Activated B cell treated with CpG ODN at 0.5 μM for 24 hours (primary cell): ENCODE measurements at places on chromosomes 5 and 9.

DNA sequence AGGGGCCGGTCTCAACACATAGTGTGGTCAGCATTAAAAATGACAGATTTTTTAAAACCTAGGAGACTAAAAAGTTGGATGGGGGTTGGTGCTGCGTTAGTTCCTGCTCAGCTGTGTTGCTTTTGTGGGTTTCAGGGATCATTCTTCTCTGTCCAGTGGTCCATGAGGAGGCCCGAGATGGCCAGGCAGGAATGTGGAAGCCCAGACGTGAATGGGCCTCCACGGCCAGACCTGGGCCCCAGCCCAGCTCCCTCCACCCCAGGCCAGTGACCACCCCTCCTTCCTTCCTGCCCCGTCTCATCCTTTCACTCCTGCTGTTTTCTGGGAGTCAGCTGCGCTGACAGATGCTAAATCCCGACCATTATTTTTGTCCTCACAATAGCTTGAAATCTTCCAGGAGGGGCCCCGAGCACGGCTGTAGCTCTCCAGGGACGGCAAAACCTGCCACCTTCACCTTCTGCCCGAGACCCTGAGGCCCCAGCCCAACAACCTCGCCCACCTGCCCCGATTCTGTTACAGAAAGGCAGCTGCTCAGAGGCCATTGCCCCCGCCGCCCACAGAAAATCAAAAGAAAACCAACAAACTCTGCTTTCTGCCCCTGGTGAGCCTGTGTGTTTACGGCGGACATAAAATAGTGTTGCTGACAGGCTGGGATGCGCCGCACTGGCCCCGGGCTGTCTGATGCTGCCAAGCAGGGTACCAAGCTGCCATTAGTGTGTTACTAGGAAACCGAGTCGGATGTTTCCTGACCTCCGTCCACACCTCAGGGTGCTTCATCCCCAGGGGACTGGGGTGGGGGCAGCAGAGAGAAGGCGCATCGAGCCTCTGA is 83.7 kb upstream of the SARDH start:
- DNase-seq = no peak

DNA sequence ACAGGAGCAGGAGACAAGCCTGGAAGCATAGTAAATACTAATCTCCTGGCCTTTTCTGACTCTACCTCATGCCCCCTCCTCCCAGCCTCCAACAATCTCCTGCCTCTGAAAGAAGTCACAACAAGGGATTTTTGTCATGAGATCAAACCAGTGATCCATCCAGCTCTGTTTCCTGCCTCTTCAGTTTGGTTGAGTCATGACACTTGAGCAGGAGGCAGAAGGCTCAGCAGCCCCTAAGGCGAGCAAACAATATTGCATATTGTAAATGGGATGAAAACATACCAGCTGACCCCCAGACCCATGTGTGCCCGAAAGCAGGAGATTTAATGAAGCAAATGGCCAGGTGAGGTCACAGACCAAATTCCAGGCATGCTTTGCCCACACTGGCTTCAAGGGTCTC is 272.8 kb downstream of the GAS1 start:
- DNase-seq = no peak

- no peak for DNase-seq
These were observed 140.8 kb upstream of the LMX1B start for GRCh38 chr9:126472948-126473298.

GRCh38 chr5:180785794-180786221 is 16.8 kb downstream of the MGAT1 start:
- DNase-seq = no peak

- DNase-seq = no peak
These were observed 897 bp upstream of the HSPB3 start for GRCh38 chr5:54454602-54455001.

DNA sequence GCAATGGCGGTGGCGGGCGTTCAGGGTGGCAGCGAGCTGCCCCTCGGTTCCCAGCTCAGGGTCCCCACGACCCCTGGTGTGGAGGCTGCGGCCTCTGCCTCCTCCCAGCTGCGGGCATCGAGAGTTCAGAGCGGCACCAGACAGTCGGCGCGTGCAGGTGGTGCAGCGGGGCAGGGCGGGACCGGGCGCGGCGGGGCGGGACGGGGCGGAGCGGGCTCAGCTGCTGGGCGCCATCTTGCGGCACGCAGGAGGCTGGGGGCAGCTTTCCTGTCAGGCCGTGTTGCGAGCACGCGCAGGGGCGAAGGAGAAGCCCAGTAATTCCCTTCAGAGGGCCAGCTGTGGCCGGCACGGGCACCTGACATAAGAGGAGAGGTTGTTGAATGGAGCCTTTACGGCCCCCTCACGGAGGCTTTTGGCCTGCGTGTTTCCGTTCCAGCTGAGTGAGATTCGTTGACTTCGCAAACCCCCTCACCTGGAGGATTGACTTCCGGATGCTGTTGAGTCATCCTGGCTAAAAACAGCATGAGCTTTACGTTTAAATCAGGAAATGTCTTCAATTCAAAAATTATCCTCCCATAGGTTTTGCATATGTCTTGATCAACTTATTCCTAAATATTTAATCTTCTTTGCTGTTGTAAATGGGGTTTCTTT is 587 bp downstream of the C5orf47 start:
- DNase-seq = no peak

DNA sequence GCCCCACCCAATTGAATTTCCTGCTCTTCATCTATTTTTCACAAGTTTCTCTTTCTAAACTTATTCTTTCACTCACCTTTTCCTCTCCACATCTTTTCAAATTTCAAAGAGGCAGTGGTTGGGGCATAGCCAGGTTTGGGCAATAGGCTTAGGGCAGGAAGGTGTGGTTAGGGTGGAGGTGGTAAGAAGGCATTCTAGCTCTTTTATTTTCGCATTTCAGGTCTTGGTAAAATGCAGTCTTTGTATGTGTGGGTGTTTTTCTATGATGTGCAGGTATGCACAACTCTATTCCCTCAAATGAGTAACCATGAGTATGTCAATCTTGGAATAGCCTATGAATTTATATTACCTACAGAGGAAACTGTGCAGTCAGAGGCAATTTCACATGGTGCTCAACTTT is 129.8 kb upstream of the IFNE start:
- no peak for DNase-seq

DNA sequence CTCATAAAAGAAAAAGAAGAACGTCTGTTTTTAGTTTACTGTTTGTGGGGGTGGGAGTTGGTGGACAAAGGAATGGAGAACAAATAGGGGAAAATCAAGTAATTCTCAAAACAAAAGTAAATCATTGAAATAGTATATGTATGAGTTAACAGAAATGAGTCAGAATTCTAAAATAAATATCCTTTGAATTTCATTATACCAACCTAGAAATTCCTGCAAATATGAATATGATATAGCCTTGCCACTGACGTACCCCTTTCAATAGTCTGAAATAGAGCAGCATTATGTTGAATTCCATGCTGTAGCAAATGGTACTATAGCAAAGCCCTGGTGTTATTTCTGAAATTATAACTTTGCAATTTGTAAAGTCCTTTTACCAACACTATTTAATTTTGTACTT is 29.6 kb upstream of the DTWD2 start:
- DNase-seq = no peak

- no peak for DNase-seq
These were observed 112.0 kb downstream of the RXRA start for GRCh38 chr9:134438195-134438788.

DNA sequence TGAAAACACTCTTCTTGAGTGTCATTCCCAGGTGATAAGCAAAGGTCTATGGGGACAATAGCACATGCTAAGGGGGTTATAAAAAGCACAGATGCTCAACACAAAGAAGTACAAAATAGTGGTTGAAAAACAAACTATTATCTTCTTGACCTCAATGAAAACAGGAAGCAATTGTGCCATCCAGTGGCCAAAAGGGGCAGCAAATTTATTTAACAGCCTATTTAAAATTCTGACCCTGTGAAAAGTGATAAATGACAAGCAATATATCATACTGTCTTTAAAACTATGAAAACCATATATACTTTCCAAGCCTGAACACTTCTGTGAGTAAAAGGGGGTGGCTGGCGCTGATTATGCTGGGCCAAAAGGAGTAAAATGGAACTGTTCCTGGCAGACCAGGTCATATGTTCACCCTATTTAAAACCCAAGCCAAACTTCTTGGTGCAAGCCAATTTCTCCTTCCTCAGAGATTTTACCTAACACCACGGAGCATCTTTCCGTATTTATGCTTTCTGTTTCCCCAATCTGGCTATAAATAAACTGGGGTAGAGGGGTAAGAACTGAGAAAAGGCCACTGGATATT is 29.7 kb downstream of the TEX10 start:
- DNase-seq = no peak

GRCh38 chr5:140114341-140115185 is 654 bp downstream of the PURA start:
- DNase-seq = peak; percentile 49

GRCh38 chr9:85524531-85524930 is 217.2 kb downstream of the AGTPBP1 start:
- DNase-seq = no peak

GRCh38 chr9:21674894-21675293 is 127.5 kb upstream of the MTAP start:
- no peak for DNase-seq

DNA sequence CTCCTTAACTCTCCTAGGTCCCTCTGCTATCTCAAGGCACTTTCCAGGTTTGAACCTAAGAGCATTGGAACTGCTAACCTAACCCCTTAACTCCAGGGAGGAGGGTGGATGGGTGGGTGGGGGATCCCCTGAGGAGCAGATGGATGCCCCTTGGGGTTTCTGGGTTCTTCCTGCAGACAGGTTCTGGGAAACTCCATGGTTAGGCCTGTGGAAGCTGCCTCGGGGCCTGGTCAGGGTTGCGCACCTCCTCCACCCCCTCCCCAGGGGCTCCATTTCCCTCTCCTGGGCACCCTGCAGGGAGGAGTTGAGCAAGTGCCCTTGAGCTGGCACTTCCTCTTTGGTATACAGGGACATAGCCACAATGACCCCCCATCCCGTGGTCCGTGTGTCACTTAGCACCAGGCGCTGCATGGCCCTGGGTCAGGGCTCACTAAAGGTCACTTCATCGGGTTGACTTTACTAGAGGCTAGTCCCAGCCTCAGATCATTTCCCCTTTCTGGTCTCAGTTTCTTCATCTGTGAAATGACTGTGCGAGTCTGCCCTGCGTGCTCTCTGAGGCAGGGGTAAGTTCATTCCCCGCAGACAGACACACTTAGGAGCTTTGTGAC is 16.0 kb downstream of the CXXC5 start:
- peak; percentile 54 for DNase-seq

GRCh38 chr5:116578676-116579075 is 4.1 kb upstream of the SEMA6A start:
- no peak for DNase-seq

GRCh38 chr5:159616952-159617351 is 286.7 kb upstream of the IL12B start:
- DNase-seq = no peak

DNA sequence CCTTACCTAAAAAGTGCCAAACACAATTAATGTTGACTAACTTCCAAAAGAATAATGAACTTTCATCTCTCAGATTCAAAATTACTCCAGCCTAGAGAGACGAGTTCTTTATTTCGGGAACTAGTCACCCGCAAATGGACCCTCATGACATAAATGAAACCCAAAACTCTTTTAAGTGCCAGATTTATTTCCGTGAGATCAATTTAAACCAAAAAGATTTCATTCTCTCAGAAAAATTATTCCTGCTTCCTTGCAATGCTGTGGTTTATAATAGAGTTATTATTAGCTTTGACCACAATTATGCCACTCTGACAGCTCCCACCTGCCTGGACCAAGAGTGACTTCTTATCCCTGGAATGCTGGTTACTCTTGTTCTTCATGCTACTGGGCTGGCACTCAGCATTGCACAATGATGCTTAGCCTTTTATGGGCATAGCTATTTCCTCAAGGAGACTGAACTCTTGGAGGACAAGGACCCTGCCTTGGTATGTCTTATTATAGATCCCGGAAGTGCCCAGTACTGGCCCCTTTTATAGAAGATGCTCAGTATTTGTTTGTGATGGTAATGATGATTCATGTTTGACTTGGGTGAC is 183.5 kb downstream of the SNX18 start:
- no peak for DNase-seq

DNA sequence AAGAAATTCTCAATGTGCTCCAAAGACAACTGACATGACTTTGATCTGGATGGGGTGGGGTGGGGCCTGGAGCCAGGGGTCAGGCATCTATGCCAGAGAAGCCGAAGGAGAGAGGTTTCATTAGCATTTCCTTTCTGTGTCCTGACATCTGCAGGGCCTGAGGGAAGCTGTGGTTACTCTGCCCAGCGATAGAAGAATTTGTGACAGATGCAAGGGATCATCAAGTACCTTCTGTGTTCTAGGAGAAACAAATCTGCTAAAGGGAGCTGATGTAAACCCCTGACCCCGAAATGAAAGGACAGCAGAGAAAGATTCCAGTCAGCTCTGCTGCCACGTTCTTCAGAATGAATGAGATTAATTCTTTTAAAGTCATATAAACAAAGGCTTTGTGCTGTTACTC is 335.7 kb downstream of the PRELID2 start:
- no peak for DNase-seq

DNA sequence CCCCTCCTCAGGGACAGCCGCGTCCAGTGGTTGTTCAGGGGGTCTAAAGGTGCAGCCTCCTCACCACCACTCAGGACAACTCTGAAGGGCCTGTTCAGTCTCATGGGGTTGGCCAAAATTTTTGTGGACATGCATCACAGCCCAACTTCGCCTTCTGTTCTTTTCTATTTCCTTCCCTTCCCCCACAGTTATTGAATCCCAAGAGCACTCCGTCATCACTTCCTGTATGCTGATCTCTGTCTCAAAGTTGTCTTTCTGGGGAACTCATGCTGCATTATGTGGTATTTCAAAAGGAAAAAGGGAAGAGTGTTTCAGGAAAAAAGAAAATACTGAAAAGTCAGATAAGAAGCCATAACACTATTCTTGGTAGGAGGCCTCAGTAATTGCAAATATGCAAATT is 355.4 kb downstream of the CAAP1 start:
- no peak for DNase-seq

GRCh38 chr5:127909066-127909465 is 174.5 kb upstream of the SLC12A2 start:
- DNase-seq = no peak

- DNase-seq = no peak
These were observed 43.8 kb upstream of the ANKH start for GRCh38 chr5:14915291-14915952.

- peak; percentile 70 for DNase-seq
These were observed 17.9 kb upstream of the EGFL7 start for GRCh38 chr9:136644593-136645351.

- no peak for DNase-seq
These were observed 2.6 kb upstream of the DAPK1 start for GRCh38 chr9:87494970-87495471.

- DNase-seq = no peak
These were observed 43.2 kb downstream of the EXD3 start for GRCh38 chr9:137379761-137380161.

- DNase-seq = no peak
These were observed 386.1 kb upstream of the KIF2A start for GRCh38 chr5:61919920-61920319.

- DNase-seq = no peak
These were observed 132.3 kb upstream of the SLIT3 start for GRCh38 chr5:169433221-169433651.

DNA sequence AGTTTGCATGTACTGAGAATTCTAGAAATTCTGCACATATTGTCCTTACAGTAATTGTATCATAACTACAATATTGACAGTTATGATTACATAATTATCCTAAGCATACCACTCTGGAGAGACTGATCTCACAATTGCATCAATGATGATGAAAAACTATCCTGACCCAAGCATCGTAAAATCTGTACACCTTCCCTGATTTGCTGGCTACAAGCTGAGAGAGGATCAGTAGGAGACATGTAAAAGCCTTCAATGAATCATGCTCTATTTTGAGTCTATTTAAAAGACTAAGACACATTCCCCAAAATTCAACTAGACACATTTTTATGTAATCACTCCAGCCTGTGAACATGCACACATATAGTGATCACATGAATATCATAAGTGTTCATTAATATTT is 1833.8 kb downstream of the EFNA5 start:
- no peak for DNase-seq
